GM04503 (cell line): ENCODE measurements at places on chromosomes 7 and 10.

- DNase-seq = no peak
These were observed 143.3 kb downstream of the KMT2E start for GRCh38 chr7:105157278-105157677.

GRCh38 chr10:82429302-82429701 is 554.3 kb downstream of the NRG3 start:
- no peak for DNase-seq

- DNase-seq = no peak
These were observed 32.7 kb downstream of the CALML5 start for GRCh38 chr10:5466451-5467206.

GRCh38 chr7:138317044-138317596 is 142.9 kb upstream of the TRIM24 start:
- DNase-seq = no peak

GRCh38 chr10:22550732-22551131 is 163.6 kb downstream of the PIP4K2A start:
- DNase-seq = no peak
